ENCODE measurements at places on chromosomes 4 and X.
A peak's percentile ranks its signal among the peaks of the same experiment; 100 is the strongest.

DNA sequence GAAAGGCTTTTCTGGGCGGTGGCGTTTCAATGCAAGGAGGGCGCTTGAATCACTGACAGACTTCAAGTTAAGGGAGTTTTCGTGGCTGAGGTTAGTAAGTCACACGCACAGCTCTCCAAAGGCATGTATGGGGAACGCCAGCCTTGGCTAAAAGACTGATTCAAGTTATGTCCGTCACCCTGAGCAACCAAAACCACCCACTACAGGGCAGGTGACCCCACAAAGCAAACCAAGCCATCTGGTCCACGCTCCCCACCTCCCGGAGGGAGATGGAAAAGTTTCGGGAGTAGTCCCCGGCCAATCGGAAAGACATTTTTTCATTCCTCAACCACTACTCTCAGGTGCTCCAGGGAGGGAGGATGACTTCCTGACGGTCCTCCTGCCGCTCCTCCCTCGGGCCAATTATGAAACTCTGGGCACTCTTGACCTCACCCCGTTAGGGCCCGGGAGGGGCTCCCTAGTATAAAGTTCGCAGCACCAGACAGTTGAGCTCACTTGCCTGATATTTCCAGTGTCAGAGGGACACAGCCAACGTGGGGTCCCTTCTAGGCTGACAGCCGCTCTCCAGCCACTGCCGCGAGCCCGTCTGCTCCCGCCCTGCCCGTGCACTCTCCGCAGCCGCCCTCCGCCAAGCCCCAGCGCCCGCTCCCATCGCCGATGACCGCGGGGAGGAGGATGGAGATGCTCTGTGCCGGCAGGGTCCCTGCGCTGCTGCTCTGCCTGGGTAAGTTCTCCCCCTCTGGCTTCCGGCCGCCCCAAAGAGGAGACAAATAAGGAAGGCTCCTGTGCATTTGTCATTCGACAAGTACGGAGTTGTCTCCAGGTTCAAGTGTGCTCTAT is at the start of gene EREG:
EREG (plus strand) TSS at position 494 of the 840 bp plus-strand sequence; CDS start at position 658, 164 bp downstream.
- peak; percentile 3 for DNase-seq

DNA sequence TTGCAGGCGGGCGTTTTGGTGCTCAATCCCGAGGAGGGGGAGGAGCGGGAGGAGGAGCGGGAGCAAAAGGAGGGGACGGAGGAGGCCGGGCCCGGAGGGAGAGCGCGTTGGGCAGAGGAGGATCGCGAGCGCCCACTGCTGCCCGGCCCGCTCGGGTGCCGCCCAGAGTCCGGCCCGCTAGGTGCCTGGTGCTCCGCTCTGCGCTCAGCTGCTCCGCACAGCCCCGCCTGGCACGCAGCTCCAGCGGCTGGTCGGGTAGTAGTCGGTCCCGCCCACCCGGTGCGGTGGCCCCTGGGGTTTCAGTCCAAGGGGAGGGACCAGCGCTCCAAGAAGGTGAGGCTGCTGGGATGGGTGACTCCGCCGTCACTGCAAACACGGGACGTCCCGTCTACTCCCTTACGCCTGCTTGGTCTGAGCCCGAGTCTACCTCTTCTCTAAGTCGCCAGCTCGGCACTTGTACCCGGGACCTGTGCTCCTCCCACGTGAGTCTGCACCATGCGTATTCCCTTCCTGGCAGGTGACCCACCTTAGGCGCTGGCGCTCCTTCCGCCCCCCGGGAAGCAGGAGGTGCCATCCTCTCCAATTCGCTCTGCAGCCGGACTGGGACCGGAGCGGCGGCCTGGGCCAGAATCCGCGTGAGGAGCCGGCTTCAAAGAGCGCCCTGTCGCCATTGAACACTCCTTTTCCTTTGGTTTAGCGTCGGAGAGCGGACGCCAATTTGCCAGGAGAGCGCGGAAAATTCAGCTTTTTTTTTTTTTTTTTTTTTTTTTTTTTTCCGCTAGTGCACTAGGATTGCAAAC is 405 bp upstream of the HS3ST1 start:
- no peak for DNase-seq

- no peak for DNase-seq
Measured at GRCh38 chrX:95330292-95330691, 1354.3 kb upstream of the DIAPH2 start.

DNA sequence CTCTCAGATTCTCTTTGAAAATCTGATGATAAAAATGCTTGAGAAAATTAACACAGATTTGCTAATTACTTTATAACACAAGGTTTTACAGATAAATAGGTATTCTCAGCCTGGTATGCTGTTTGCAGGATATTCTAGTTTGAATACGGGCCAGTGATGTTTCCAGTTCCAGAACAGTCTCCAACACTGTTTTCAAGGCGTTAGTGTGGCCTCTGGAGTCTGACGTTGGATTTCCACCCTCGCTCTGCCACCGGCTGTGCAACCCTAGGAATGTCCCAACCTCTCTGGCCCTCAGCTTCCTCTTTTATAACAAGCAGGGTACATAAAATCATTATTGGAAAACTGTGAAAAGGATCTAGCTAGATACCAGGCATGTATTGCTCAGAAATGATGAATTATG is 23.8 kb upstream of the CYP4V2 start:
- no peak for DNase-seq

- DNase-seq: peak; percentile 17
Measured at GRCh38 chrX:120456973-120457372, 12.1 kb downstream of the LAMP2 start.

DNA sequence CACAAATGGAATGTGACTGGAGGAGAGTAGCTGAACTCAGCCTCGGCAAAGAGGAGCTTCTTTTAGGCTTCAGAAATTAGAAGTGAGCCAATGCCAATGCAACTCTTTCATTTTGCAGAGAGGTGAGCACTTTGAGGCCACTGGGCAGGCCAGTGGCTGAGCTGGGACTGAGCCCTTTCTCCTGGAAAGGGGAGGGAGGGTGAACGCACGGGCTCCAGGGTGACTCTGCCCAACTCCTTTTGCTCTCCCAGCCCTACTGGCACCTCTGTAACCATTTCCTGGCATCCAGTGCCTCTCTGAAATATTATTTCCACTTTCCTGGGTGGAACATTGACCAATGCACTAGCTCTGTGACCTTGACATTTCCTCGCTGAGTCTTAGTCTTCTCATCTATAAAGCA is 88.1 kb downstream of the SLC2A9 start:
- DNase-seq: no peak

DNA sequence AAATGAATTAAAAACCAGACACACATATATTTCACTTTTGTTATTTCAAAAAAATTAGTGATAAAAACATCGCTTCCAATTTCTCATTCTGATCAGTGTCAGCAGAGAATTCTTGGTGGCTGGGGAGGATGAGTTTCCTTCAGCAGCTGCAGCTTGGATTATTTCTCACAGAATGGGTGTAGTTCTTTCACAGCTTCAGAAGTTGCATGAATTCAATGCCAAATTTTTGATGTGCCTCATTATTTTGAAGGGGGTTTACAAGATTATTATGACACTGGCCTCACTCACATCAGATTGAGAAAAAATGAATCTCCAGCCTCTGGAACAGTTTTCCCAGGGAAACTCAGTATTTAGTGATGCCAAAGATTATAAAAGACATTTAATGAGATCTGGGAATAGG is 184.9 kb upstream of the WDFY3 start:
- no peak for DNase-seq
